ENCODE measurements at places on chromosomes 5 and 9.

DNA sequence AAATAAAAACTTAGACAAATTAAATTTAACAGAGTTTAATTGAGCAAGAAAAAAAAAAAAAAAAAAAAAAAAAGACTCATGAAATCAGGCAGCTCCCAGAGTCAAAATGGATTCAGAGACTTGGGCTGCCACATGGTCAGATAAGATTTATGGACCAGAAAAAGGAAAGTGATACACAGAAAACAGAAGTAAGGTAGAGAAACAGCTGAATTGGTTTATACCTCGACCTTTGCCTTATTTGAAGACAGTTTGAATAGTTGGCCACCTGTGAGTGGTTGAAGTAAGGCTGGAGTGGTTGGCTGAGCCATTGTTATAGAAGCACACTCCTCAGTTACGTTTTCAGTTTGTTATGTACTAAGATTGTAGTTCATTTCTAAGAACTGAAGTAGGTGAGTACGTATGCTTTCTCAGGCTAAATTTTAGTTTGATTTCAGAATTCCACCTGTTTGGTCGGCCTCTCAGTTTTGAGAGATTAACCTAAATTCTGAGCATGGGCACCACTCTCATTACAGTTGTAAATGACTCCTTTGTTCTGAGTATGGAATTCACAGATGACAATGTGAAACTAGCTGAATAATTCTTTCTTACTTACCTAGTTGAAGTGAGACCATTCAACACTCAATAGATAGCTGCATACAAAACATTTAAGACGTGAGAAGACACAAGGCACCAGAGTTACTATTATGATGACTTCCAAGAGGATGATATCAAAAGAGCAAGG lies 149.0 kb downstream of the AOPEP start:
- no peak for DNase-seq

DNA sequence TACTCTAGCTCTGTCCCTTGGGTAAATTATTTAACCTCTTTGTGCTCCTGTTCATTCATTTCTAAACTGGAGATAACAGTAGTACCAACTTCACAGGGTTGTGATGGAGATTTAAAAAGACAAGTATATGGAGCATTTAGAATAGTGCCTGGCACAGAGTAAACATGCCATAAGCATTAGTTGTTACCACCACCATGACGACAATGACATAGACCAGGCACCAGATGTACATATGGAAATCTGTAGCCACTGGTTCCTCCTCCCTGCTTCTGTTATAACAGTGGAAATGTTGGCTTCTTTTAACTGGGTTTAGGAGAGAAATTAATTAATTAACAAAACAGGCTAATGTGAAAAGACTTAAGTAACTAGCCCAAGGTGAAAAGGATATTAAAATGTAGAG lies 217.5 kb downstream of the DENND1A start:
- no peak for DNase-seq

DNA sequence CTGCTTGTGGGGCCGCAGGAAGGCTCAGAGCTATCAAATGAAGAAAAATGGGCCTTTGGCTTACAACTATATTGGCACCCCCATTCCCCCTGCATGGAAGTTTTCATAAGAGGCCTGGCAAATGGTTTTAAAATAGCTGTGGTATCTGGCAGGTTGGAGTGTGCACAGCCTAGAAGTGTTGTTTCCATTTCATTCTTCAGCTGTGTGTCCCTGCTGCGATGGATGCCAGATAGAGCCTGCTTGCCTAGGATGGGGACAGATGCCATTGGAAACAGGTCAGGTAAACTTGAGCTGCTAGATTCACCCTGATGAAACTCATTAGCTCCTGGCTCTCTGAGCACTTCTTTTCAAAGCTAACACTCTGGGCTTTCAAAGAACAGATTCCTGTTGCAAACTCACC lies 183.3 kb downstream of the IRX1 start:
- DNase-seq = no peak

DNA sequence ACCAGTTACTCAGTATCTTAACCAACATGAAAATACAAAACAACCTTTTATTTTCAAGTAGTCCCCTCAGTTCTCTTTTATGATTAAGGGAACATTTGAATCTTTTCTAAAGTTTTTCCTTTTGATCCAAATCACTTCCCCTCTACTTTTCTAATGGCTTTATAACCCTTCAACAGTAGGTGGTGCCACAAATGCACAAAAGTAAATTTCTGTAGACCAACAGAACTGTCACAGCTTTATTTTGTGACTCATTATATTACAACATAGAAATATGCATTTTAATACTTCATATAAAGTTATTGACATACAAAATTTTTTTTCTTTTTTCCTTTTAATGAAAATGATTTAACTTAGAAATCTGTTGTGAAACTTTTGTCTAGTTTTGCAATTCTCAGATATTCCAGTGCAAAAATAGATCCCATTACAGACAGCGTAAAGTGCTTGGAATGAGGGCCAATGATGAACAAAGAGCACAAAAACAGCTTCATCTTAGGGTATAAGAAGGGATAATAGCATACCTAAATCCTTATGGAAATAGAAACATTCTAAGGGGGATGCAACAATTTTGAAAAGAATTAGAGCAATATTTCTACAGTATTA lies 17.0 kb downstream of the NIPSNAP3B start:
- DNase-seq = no peak

DNA sequence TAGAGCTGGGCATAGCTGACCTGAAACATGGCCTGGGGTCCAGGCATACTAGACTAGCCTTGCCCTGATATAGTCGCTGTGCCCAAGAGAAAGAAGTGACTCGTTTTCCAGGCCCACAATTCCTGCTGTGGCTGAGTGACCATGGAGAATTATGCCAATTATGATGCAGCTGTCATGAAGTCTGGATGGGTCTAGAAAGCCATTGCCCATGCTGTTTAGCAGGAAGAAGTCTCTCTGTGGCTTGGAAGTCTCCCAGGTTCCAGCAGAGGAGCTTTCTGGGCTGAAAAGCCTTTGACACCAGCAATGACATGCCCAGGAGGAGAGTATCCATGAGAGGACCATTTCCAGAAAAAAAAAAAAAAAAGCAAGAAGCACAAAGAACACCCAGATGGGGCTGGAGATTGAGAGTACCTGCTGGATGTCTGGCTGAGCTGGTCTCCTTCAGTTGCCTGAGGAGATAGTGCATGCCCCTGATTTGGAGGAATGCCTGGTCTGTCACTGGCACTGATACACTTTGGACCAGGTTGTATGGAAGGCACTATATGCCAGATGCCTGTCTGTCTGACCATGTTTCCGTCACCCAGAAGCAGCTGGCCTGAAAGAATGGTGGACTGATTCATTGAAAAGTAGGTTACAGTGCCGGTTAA lies 128.0 kb upstream of the EPB41L4A start:
- no peak for DNase-seq

DNA sequence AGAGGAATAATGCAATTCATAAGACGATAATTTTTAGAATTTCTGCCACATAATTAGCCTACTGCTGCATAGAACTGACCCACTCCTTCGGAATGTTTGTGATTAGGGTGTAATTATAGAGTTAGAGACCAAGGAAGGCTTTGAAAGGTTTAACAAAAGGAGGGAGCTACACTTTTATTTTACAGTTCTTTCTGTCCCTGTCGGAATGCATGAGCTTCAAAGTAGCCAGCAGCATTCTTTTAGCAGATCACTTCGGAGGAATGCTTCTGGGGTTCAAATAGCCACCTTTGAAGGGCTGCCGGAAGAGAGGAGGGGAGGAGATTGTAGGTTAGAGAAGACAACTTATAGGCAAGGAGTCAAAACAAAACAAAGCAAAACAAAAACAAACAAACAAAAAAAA lies 168.1 kb downstream of the GRIA1 start:
- DNase-seq = no peak

DNA sequence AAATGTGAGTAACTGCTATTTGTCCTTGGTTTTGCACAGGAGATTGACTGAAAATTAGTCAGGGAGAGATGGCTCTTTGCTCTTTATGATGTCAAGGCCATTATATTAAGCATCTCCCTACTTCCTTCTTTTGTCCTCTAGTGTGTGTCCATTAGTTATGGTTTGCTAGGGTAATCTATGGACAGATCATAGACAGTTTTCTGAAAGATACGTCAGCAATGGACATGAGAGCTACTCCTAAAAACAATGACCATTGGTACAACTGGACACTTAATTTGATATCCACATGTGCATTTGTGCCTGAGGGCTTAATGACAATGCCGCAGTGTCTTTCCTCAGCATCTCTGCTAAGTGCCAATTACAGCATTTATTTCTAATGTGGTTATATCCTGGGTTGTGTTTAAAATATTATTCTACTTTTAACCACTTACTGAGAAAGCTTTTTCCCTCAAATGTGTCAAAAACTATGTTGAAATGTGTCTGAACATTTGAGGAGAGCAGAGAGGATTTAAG lies 218.2 kb upstream of the RFX3 start:
- no peak for DNase-seq

DNA sequence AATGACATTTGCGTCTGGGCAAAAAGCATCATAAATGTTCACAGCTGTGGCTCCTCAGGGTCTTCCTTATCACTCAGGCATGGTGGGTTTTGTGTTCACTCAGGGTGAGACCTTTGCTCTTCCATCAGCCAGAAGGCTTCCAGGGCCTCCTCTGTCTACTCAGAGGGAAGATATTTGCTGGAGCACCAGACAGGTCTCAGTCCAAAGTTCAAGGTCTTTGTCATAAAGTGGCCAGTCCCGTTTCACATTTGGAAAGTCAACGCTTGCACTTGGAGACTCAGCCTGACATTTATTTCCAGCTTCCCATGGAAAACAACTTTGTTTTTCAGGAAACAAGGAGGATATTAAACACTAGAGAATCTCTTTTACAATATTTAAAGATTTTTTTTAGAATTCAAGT lies 12.2 kb upstream of the CARTPT start:
- no peak for DNase-seq

- no peak for DNase-seq
Measured at GRCh38 chr5:109725135-109725534, 35.4 kb downstream of the MAN2A1 start.

DNA sequence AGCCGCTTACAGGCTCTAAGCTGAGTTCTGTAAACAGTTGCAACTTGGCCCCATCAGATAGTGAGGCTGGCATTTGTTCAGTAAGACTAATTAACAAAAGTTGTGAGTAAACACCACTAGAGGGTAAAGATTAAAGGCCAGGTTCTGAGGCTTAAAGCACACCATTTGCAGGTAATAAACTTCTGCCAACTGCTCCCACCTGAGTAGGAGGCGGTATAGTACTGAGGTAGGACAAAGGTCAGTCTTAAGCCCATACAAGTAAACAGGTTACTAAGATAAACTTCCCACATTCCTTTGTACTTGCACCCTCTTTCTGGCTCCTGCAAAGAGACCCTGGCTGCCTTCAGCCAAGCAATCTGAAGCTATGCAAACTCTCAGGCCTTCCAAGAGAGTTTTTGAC lies 419.6 kb downstream of the DNAH5 start:
- no peak for DNase-seq

GRCh38 chr5:142870532-142871362 lies 100.6 kb downstream of the ARHGAP26 start:
- no peak for DNase-seq

- no peak for DNase-seq
Measured at GRCh38 chr9:96047741-96048103, 172.2 kb downstream of the ERCC6L2 start.

GRCh38 chr5:139413153-139413552 lies 9.3 kb upstream of the SPATA24 start:
- no peak for DNase-seq

DNA sequence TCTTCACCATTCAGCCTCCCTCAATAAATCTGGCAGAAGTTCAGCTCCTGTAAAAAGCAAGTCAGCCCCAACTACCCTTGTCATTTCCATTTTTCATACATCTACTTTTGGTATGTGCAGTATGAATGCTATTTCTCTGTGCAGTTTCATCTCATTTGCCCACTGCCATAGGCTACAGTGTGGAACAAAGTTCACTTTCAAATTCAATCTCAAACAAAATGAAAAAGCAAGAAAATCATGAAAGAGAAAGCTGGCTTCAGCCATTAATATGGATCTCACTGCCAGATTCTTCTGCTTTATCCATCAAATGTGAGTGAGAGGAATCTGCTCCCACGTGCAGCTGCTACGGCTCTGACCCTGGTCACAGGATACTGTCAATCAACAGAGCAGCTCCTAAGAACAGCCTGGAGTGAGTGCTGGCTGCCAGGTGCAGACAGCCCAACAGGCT lies 494.2 kb downstream of the ZNF608 start:
- DNase-seq = no peak

GRCh38 chr5:124795829-124796228 lies 49.4 kb upstream of the ZNF608 start:
- DNase-seq = no peak

DNA sequence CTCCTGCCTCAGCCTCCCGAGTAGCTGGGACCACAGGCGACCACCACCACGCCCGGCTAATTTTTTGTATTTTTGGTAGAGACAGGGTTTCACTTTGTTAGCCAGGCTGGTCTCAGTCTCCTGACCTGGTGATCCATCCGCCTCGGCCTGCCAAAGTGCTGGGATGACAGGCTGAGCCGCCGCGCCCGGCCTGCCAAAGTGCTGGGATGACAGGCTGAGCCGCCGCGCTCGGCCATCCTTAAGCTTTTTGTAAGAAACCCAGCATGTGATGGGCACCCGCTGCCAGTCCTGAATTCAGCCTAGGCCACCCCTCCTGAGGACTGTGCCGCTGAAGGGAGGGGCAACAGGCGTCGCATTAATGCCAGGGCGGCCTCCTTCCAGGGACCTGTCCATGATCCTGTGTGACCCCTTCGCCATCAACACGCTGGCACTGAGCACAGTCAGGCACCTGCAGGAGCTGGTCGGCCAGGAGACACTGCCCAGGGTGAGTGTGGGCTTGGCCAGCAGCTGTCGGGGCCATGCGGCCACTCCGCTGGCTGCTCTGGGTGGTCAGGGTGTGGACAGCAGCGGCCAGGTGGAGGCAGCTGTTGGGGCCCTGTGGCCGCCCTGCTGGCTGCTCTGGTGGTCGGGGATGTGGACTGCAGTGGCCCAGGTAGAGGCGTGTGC lies 10.5 kb downstream of the NELFB start:
- no peak for DNase-seq

GRCh38 chr5:168136340-168136739 lies 155.1 kb upstream of the WWC1 start:
- no peak for DNase-seq

DNA sequence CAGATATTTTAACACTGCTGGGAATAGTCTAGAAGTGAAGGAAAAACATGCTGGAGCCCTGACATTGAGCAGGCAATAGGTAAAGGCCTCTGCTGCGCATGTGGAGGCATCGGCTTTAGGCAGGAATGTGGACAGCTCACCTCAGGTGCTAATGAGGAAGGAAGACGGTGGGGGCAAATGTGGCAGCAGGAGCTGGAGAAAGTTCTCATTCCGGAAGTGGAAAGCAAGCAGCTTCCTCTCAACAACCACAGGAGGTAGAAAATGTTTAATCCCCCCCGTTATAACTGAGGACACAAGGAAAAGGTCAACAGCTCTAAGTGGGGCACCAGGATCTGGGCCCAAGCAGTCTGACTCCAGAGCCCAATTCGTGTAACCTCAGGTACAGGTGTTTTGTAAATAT lies 7.6 kb upstream of the RPS14 start:
- no peak for DNase-seq

Measured in LNCaP clone FGC (cell line).